ENCODE measurements at places on chromosomes 11 and 22. TPM values are rescaled to one million over a fixed set of nuclear protein-coding genes. Genes with fewer than 3 reads are reported as not detected.

The LRRC56 gene
- 0.34 TPM for total RNA-seq

The C22orf42 gene
- total RNA-seq, result not detected

The OSBPL5 gene
- 32.9 TPM for total RNA-seq

The APOA4 gene
- not detected for total RNA-seq

The TTC12 gene
- total RNA-seq, result 6.2 TPM

The CCDC81 gene
- total RNA-seq, result 0.30 TPM

The MS4A12 gene
- total RNA-seq, result not detected

The TRIM5 gene
- total RNA-seq, result 14.1 TPM

The EHF gene
- not detected for total RNA-seq

The MYEOV gene
- 3.3 TPM for total RNA-seq

The SCN3B gene
- total RNA-seq, result not detected

The GGT5 gene
- total RNA-seq, result 10.3 TPM

The OR6X1 gene
- total RNA-seq, result not detected

The RASL10A gene
- under 0.01 TPM for total RNA-seq

The OR6T1 gene
- total RNA-seq, result not detected

All from bronchus fibroblast of lung (primary cell).